ENCODE measurements at places on chromosomes 5 and 9.
A peak's percentile ranks its signal among the peaks of the same experiment; 100 is the strongest.

DNA sequence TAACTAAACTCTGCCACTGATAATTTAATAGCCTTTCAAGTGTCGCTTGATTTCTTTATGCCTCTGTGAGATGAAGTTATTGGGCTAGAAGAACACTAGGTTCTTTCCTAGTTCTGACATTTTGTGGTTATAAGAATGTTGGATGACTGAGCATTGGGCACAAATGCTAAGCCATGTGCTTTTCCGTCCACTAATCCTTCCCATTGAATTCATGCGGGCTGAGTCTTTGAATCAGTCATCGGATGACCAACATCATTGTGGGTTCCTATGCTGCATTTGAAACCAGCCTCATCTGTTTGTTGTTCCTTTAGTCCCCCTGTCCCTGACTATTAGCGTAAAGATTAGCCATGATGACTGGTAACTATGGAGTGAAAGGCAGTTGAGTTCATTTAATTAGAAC, 58.5 kb downstream of the ALDH1A1 start:
- DNase-seq, result no peak

GRCh38 chr5:116444373-116445295, 130.0 kb downstream of the SEMA6A start:
- DNase-seq, result no peak

DNA sequence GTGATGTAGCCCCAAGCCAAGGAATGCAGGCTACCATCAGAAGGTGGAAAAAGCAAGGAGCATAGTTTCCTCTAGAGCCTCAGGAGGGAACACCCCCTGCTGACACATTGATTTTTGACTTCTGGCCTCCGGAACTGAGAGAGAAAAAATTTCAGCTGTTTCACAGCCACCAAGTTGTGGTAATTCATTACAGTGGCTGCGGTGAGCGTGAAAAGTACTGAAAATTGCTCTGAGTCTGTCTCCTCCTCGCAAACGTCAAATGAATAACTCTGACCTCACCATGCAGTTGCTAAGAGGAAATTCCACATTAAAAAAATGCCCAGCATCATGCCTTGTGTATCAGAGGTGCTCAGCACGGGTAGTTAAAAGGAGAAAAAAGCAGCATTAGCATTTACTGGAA, 277.9 kb upstream of the MSX2 start:
- DNase-seq, result no peak

GRCh38 chr9:115956371-115956770, 197.2 kb upstream of the PAPPA start:
- no peak for DNase-seq

DNA sequence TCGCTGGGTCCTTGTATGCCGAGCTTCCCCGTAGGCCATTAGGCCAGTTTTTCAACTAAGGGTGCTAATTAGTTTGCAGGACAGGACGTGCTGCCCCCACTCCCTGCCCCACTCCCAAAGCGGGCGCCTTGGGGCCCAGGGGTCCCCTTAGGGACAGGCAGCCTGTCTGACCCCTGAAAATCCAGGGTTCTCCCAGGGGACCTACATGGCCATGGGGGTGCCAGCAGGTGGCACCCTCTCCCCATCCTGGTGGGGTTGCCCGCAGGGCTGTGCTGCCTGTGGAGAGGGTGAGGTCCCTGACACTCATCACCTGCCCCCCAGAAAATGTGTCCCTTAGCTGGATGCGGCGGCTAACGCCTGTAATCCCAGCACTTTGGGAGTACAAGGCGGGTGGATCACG, 8.5 kb upstream of the CCDC187 start:
- peak; percentile 55 for DNase-seq

Data from activated naive CD4-positive, alpha-beta T cell treated with anti-CD3 and anti-CD28 coated beads, Interleukin-2, amount 50 U/mL, for 16 hours (primary cell).